Activated T-helper 1 cell treated with anti-CD3 and anti-CD28 coated beads, Interleukin-2, amount 50 U/mL, for 16 hours (primary cell): ENCODE measurements at places on chromosomes 13 and 19.

DNA sequence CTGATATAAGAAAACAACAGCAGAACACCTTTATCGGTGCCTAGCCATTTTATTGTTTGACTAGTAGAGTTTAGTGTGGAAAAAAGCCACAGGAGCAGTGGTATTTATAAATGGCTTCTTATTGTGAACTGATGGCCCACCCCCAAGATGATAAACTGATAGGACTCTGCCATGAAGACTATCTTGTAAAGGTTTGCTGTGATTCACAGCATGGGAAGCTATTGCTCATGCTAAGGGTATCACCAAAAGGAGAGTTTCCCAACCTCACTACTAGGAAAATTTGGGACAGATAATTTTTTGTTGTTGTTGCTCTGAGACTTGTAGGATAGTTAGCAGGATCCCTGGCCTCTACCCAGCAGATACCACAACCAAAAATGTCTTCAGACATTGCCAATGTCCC, 12.0 kb upstream of the SLC7A1 start:
- DNase-seq: no peak

- DNase-seq: no peak
Observed at GRCh38 chr13:113837560-113838355, 26.1 kb downstream of the GAS6 start.

GRCh38 chr19:31532034-31532433, 182.8 kb upstream of the TSHZ3 start:
- no peak for DNase-seq

GRCh38 chr13:28131646-28132045, 6.7 kb upstream of the PAN3 start:
- no peak for DNase-seq

DNA sequence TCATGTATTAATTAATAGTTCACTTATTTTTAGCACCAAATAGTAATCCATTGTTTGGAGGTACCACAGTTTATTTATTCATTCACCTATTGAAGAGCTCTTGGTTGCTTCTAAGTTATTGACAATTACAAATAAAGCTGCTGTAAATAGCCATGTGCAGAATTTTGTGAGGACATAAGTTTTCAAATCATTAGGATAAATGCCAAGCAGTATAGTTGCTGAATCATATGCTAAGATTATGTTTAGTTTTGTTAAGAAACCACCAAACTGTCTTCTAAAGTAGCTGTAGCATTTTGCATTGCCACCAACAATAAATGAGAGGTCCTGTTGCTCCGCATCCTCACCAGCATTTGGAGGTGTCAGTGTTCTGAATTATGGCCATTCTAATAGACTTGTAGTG, 2126.8 kb downstream of the PCDH9 start:
- DNase-seq: no peak

DNA sequence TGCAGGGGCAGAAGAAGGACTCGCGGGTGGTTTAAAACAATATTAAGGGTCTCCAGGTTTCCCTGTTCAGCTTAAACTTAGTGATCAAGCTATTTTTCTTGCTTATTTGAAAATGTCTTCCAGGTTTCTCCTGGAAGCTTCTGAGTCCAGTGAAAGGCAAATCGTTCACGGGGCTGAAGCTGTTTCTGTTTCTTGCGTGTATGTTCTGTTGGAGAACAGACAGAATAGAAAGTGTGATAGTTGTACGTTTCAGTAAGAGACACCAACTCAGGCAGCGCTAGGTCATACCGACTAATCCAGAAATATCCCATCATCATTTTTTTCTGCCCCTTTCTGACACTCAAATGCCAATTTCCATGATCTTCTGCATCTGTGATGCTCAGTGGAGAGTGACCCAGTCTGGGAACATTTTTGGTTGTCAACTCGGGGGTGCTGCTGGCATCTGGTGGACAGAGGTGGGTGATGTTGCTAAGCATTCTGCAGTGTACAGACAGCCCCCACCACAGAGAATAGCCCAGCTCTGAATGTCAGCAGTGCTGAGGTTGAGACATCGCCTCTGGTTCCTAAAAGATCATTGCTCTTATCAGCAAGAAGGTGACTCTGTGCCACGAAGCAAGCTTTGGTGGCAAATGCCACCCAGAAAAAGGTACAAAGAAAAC, 4.3 kb downstream of the KLF2 start:
- DNase-seq: no peak

DNA sequence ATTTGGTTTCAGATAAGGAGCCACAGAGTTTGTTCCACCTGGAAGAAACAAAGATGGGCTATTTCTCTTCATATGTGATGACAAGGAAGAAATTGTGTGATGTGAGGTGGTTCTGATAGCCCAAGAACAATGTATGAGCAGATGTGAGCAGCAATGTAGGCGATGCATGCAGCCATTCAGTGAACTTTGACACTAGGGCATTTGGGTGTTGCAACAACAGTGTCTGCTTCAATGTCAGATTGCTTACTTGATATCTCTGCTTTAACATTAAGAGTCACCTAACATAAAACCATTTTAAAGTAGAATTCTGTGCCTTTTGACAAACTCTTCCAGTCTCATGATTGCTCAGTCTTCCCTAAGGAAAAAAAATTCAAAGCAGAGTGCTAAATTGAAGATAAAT, 865.4 kb downstream of the SLITRK6 start:
- no peak for DNase-seq

DNA sequence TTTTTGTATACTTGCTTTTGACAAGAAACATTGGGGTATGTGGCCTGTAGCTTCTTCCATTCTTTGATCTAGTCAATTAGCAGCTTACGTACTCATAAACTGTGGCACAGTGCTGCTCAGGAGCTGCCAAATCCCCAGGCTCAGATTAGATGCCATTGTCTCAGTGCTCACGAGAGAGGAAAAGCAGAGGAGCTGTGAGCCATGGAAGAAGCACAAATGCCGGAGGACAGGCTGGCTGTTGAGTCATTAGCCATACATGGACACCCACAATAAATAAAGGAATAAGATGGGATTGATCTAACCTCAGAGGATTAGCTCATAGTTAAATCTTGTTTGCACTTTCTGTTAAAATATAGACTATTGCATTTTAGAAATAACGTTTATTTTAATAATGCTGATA, 121.7 kb downstream of the POSTN start:
- no peak for DNase-seq

GRCh38 chr19:11944656-11945055, 19.7 kb downstream of the ZNF700 start:
- DNase-seq: no peak

DNA sequence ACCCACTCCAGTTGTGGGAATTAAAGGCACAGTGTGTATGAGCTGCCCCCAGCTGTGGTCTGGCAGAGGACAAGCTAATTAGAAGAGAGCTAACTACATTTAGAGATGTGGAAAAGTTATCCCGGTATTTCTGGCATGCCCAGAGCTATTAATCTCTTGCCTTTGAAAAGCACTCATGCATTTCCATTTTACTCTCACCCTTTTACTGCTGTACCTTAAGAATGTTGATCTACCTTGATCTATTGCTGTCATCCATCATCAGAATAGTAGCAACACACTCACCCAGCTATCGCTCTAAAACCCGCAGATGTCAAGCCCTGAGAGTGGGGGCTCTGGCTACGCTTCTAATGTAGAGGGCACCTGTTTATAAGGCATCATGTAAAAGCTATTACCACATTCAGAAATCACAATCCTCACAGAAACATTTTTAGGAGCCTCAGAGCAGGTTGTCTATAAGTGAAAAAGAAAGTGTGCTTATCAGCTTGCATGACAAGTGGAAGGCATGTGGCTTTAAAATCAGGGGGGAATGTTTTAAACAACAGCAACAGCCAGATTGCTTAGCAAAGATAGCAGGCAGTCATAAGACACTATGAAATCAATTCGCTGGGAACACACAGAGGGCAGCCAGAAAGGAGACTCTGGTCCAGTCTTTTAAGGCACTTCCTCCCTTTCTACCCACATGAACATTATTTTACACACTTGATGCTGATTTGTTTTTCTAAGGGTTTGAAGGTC, 224.2 kb upstream of the IRS2 start:
- DNase-seq: no peak

- DNase-seq: no peak
Observed at GRCh38 chr13:92173254-92173653, 774.8 kb downstream of the GPC5 start.

DNA sequence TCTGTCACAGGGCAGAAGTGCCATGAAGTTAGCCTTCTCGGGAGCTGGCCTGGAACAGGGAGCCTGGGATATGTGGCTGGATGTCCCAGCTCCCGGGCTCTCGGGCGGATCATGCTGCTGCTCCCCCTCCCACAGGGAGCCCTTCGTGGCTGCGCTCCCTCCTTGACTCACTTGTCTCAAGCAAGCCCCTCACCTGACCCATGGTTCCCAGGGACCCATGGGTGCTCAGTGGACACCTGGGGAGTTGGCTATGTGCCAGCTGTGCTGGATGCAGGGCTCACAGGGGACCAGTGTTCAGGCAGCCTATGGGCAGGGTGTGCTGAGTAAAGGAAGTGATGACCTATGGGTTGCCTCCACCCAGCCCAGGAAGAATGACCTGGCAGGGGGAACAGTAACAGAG, 213.1 kb upstream of the SGCG start:
- no peak for DNase-seq

DNA sequence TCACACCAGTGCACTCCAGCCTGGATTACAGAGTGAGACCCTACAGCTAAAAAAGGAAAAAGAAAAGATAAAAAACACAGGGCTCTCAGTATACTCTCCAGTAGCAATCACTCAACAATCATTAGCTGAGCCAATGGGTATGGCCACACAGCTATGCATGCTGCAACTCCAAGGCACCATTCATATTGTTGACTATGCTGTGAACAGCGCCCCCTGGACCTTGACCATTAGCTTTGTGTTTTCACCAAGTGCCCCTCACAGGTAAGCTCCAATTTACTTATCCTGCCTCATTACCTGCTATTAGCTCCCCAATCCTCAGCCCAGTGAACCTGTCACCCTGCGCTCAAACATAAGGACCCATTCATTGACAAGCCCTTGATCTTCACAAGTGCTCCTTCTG, 35.8 kb downstream of the ZIC5 start:
- no peak for DNase-seq

DNA sequence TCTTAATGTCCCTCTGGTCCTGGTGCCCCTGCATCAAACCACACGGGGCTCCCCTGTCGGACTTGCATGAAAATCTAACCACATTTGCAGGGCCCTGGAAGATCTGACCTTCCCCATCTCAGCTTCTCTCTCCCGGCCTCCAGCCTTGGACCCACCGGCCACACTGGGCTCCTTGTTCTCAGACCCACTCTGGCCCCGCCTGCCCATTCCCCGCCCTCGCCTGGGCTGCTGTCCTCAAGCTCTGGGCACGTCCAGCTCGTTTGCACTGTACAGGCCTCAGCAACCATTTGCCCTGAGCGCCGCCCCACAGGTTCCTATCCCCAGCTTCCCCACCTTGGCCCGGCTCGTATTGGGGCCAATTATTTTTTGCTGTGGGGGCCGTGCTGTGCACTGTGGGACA, 10.5 kb downstream of the MYO9B start:
- DNase-seq: no peak

GRCh38 chr13:49731766-49732165, 40.5 kb upstream of the EBPL start:
- no peak for DNase-seq

DNA sequence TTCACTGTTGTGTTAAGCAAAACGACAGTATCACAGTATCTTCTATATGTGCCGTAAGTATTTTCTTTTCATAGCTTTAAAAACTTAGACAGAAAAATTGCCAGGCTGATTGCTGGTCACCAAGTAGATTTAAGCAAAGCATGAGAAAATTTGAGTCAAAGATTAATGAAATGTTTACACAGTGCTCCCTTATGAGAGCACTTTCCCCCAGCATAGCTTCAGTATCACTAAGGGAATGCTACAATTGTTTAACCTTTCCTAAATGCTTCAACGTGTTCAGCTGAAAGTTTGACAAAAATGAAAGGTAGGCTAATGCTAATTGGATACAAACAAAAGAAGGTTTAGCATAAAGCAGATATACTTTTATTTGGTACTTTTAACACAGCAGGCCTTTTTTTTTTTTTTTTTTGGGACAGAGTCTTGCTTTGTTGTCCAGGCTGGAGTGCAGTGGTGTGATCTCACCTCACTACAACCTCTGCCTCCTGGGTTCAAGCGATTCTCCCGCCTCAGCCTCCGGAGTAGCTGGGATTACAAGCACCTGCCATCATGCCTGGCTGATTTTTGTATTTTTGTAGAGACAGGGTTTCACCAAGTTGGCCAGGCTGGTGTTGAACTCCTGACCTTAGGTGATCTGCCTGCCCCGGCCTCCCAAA, 23.4 kb downstream of the PCCA start:
- no peak for DNase-seq

- DNase-seq: no peak
Observed at GRCh38 chr19:49954933-49955332, 6.0 kb downstream of the SIGLEC11 start.

DNA sequence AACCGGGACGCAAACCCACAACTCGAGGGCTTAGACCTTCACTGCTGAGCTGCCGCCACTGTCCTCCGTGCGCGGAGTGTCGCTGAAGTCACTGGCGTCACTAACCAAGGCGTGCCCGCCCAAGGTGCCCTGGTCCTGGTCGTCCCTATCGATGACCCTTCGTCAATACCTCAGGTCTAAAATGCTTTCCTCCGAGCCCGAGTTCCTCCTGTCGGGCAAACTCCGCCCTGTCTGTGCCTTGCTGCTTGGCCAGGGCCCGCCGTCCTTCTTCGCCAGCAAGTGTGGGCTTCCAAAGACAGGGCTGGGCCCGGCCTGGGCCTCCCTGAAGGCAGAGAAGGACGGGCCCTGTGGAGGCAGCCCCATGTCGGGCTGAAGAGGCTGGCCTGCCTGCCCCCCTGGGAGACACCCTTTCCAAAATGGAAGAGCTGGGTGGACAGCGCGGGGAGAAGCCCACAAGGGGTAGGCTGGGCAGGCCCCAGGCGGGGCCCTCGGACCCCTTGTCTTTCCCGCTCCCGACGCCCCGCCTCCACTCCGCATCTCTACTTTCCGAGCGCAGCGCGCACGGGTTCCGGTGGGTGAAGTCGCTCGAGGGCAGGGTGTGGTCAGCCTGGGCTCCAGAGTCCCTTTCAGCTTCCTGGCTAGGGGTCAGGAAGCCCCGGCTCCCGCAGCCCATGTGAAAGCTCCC, 13.4 kb downstream of the RB1 start:
- DNase-seq: no peak

- no peak for DNase-seq
Observed at GRCh38 chr19:2494084-2494446, 18.1 kb downstream of the GADD45B start.

DNA sequence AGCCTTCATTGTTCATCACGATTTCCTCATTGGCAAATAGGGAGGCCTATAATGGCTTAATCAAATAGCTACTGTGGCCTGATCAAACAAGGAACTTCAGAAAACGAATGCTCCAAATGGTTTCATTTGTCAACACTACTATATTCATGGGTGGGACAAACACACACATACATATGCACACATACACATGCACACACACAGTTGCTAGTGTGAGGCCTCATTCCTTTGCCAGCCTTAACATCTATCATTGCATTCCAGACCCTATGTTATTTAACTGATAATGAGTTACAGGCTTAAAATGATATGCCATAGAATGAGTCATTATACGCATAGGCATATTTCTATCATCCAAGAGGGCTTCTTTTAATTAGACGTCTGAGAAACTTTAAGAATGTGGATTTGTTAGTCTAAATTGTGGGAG, 140.2 kb downstream of the KLF5 start:
- no peak for DNase-seq

GRCh38 chr19:47331931-47332547, at the start of gene C5AR2:
TSS of gene C5AR2 (plus strand) at chr19:47332175. CDS start at chr19:47340800, 8,625 bp downstream.
- no peak for DNase-seq

- no peak for DNase-seq
Observed at GRCh38 chr13:46101484-46102254, 3.2 kb downstream of the CPB2 start.

GRCh38 chr19:30224689-30225606, 147.2 kb upstream of the ZNF536 start:
- no peak for DNase-seq
